ENCODE measurements at places on chromosomes 3 and 15.

DNA sequence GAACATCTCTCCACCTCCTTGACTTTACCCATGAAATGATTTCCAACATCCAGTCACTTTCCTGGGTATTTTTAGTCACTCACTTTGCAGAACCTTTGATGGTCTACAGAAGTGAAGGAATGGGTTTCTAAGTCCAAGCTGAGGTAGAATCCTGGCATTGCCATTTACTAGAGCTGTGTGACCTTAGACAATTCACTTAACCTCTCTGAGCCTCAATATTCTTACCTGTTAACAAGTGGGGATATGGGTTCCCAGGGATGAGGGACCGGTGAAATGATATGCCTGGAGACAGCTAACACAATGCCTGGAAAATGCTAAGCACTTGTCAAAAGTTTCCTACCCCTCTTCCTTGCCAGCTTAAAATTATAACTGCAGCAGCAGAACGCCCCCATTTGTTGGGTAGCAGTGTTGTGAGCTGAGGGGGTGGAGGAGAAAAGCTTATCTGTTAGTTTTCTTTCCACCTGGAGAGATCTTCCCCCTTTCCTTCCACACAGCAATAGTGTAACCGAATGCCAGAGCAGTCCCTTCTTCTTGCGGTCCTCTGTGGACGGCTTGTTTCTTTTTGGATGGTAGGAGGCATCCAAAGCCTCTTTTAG is 319.2 kb upstream of the LRRFIP2 start:
- no peak for DNase-seq

DNA sequence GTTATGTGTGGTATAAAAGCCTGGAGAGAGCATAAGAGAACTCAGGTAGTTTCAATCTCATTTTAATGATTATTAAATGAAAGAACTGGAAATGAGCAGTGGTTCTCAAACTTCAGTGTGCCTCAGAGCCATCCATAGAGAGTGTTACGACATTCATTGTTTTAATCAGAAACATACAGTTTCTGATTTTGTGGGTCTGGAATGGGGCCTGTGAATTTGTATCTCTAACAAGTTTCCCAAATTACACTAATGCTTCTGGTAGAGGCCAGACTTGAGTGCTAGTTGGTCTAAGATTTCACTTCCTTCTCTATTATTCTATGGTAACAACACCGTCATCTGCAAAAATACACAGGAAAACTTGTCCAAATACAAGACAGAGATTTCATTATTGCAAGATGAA is 292.0 kb upstream of the NECTIN3 start:
- DNase-seq = no peak

DNA sequence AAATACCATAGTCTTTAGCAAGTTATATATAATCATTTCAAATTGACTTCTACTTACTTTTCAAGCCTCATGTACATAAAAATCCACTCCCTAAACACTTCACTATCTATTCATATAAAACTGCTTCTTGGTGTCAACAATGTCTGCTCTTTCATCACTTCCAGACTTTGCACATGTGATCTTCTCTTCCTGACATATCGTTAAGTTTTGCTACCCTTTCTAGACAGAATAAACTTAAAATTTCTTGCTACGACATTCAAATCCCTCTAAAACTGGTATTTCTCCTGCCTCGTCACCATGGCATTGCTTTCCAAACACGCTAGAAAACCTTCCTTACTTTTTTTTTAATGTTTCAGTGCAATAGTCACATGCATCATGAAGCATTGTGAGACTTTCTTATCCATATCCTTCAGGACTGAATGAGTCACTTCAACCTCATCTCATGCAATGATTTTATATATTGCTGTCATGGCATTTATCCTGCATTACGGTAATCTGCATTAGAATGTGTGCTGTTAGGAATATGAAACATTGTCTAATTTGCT is 122.8 kb downstream of the GMNC start:
- DNase-seq = no peak

- DNase-seq = no peak
Measured at GRCh38 chr3:25427563-25427941, 511 bp upstream of the RARB start.

GRCh38 chr15:58770519-58770856 is 614 bp upstream of the MINDY2 start:
- DNase-seq = no peak

GRCh38 chr3:48403533-48404439 is 26.1 kb downstream of the PLXNB1 start:
- DNase-seq = no peak

All from Ammon's horn (tissue), 1 donor.